ENCODE measurements at places on chromosomes 2 and 18.

GRCh38 chr2:54535599-54536195, 79.6 kb downstream of the SPTBN1 start:
- peak; percentile 35 for DNase-seq

- DNase-seq: no peak
These were observed 176.9 kb upstream of the SESTD1 start for GRCh38 chr2:179441551-179441950.

GRCh38 chr18:13051950-13052349, 60.8 kb downstream of the CEP192 start:
- DNase-seq: peak; percentile 96

- DNase-seq: no peak
These were observed 225.4 kb downstream of the FAM210A start for GRCh38 chr18:13500869-13501542.

GRCh38 chr18:63883617-63884016, 3.9 kb upstream of the SERPINB2 start:
- no peak for DNase-seq

- DNase-seq: no peak
These were observed 284.6 kb downstream of the MBD5 start for GRCh38 chr2:148305476-148305875.
